ENCODE measurements at places on chromosomes 5 and 9. TPM values are rescaled to one million over a fixed set of nuclear protein-coding genes. Genes with fewer than 3 reads are reported as not detected.

DNA sequence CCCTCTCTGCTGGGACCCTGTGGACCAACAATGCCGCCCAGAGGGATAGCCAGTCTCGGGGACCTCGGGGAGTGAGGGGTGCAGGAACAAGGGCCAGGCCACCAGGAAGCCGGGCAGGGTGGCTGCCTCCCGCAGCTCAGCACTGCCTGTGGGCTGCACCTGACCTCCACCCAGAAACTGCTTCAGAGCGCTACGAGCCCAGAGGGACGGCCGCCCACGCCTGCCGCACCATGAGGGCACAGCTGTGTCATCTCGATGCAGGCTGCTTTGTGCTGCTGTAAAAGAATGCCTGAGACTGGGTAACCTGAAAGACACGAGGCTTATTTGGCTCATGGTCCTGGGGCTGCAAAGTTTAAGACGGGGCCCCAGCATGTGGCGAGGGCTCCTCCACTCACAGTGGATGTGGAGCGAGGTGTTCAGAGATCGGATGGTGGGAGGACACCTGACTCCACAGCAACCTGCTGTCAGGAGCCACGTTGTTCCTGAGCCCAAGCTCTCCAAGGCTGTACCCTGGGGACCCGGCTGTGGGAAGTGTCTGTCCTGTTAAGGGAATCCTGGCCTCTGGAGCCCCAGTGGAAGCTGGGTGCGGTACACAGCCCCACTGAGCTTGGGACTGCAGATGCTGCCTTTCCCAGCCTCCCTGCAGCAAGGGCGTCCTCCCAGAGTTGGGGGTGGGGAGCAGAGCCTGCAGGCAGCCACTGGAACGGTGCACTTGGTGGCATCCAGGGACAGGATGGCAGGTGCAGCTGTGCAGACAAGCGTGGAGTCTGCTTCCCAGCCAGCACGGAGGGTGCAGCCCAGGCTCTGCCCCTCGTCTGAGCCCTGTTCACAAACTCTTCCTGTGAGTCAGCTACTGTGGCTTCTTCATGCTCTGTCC is 11.8 kb upstream of the ZDHHC11 start:
- H3K27me3 ChIP-seq: no peaks in the 10 kb centered on the region
- no peak overlapping the region for H3K4me3 ChIP-seq
- no peaks in the 10 kb centered on the region for H3K4me1 ChIP-seq
- H3K36me3 ChIP-seq: peaks cover 70% of the 10 kb centered on the region

GRCh38 chr5:102153003-102153759 is 142.9 kb downstream of the SLCO4C1 start:
- no peaks in the 10 kb centered on the region for H3K27me3 ChIP-seq
- no peaks in the 10 kb centered on the region for H3K36me3 ChIP-seq
- no peak overlapping the region for H3K4me3 ChIP-seq
- no peak for DNase-seq
- no peak overlapping the region for H3K27ac ChIP-seq

GRCh38 chr5:107776506-107776905 is 105.8 kb upstream of the EFNA5 start:
- H3K27ac ChIP-seq: no peak overlapping the region
- no peak overlapping the region for H3K4me3 ChIP-seq
- no peak for DNase-seq
- H3K4me1 ChIP-seq: no peaks in the 10 kb centered on the region
- no peaks in the 10 kb centered on the region for H3K27me3 ChIP-seq
- no peaks in the 10 kb centered on the region for H3K36me3 ChIP-seq

- DNase-seq: no peak
- H3K36me3 ChIP-seq: peaks cover 14% of the 10 kb centered on the region
- no peak overlapping the region for H3K4me3 ChIP-seq
- peak overlapping the region; percentile 42 for H3K27ac ChIP-seq
- H3K27me3 ChIP-seq: no peaks in the 10 kb centered on the region
- H3K4me1 ChIP-seq: peaks cover 15% of the 10 kb centered on the region
Measured at GRCh38 chr9:76180541-76180940, 213.7 kb downstream of the RFK start.

DNA sequence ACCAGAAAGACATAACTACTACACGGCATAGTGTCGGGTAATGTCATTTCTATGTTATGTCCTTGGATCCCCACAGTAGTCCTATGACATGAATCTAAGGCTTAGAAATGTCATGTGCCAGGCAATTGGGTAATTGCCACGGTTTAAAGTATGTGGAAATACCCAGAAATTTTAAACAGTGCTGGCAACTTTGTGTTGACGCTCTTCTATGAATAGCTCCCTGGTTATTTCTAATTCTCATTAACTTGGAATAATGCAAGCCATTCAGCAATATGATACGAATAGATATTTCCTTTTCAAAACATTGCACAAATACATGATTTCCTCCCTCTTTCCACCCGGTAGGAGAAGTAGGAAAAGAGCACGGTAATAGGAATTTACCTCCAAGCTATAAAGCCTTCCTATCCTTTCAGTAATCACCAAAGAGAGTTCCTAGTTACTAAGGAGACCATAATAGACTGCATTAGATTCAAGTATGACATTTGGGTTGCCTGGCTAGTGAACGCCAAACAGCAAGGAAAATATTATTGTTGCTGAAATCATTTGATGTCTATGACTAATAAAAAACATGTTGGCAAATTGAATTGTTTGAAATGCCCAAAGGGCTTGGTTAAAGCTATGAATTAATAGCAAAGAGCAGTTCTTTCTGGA is 168.4 kb downstream of the CCDC192 start:
- H3K4me3 ChIP-seq: no peak overlapping the region
- no peaks in the 10 kb centered on the region for H3K36me3 ChIP-seq
- H3K27me3 ChIP-seq: no peaks in the 10 kb centered on the region
- no peak for DNase-seq
- H3K27ac ChIP-seq: no peak overlapping the region

DNA sequence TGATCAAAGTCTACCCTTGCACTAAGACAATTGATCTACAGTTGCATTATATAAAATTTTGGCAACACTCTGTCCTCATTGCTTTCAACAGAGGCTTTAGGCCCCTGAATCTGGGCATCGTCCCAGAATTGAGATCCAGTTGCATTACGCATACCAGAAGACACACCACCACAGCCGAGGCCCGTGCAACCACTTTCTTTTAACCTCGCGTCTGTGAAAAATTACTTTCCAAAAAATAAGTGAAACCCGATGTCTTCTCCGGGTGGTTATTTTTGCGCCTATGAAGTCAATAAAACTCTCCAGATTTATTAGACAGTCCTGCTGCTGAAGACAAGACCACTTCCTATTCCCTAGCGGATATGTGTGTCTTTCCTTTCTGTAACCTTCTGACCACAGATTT is 52.1 kb upstream of the NFIB start:
- H3K4me3 ChIP-seq: no peak overlapping the region
- H3K4me1 ChIP-seq: peaks cover 5% of the 10 kb centered on the region
- no peaks in the 10 kb centered on the region for H3K36me3 ChIP-seq
- H3K27ac ChIP-seq: no peak overlapping the region
- DNase-seq: peak; percentile 48
- H3K27me3 ChIP-seq: no peaks in the 10 kb centered on the region

- H3K27ac ChIP-seq: no peak overlapping the region
- H3K4me1 ChIP-seq: no peaks in the 10 kb centered on the region
- H3K4me3 ChIP-seq: no peak overlapping the region
- H3K27me3 ChIP-seq: peaks cover 87% of the 10 kb centered on the region
Measured at GRCh38 chr5:141868541-141868940, 9.7 kb downstream of the PCDH1 start.

GRCh38 chr5:34822956-34823715 is 15.8 kb upstream of the TTC23L start:
- H3K4me1 ChIP-seq: no peaks in the 10 kb centered on the region
- no peak overlapping the region for H3K27ac ChIP-seq
- H3K36me3 ChIP-seq: peaks cover 15% of the 10 kb centered on the region
- no peak overlapping the region for H3K4me3 ChIP-seq

GRCh38 chr9:113183956-113184488 is 33.2 kb downstream of the SLC31A2 start:
- DNase-seq: no peak
- no peak overlapping the region for H3K27ac ChIP-seq
- no peak overlapping the region for H3K4me3 ChIP-seq
- peaks cover 19% of the 10 kb centered on the region for H3K4me1 ChIP-seq
- no peaks in the 10 kb centered on the region for H3K27me3 ChIP-seq

- no peak overlapping the region for H3K27ac ChIP-seq
- H3K36me3 ChIP-seq: 0 out of 2 replicates have a peak, but pooled peaks cover 5% of the 10 kb centered on the region
- no peak overlapping the region for H3K4me3 ChIP-seq
- H3K4me1 ChIP-seq: peaks cover 8% of the 10 kb centered on the region
- no peaks in the 10 kb centered on the region for H3K27me3 ChIP-seq
- no peak for DNase-seq
Measured at GRCh38 chr9:106310782-106311181, 552.2 kb upstream of the ZNF462 start.

DNA sequence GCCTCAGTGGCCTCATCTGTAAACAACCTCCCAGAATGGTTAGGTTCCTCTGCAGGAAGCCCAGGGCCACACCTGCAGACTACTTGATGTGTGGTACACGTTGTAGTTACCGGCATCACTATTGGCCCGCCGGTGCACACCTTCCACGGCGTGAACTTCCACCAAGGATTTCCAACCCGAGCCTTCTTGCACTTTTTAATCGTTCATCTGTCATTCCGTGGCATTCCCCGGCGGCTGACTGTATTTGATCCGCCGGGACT is 5.3 kb upstream of the TRIM41 start:
- DNase-seq: no peak
- no peaks in the 10 kb centered on the region for H3K27me3 ChIP-seq
- no peaks in the 10 kb centered on the region for H3K36me3 ChIP-seq
- H3K4me1 ChIP-seq: peaks cover 24% of the 10 kb centered on the region
- no peak overlapping the region for H3K27ac ChIP-seq
- H3K4me3 ChIP-seq: peak overlapping the region; percentile 28

- DNase-seq: no peak
- H3K36me3 ChIP-seq: no peaks in the 10 kb centered on the region
- H3K27me3 ChIP-seq: 0 out of 2 replicates have a peak, but pooled peaks cover 3% of the 10 kb centered on the region
- H3K4me1 ChIP-seq: no peaks in the 10 kb centered on the region
- no peak overlapping the region for H3K27ac ChIP-seq
Measured at GRCh38 chr5:142046191-142046590, 33.4 kb upstream of the GNPDA1 start.

- no peaks in the 10 kb centered on the region for H3K36me3 ChIP-seq
- DNase-seq: no peak
- no peaks in the 10 kb centered on the region for H3K27me3 ChIP-seq
- H3K4me3 ChIP-seq: no peak overlapping the region
Measured at GRCh38 chr5:84715686-84716085, 331.0 kb upstream of the EDIL3 start.

- H3K4me3 ChIP-seq: no peak overlapping the region
- H3K27me3 ChIP-seq: 0 out of 2 replicates have a peak, but pooled peaks cover 3% of the 10 kb centered on the region
- H3K4me1 ChIP-seq: peaks cover 69% of the 10 kb centered on the region
- DNase-seq: peak; percentile 82
- H3K36me3 ChIP-seq: no peaks in the 10 kb centered on the region
Measured at GRCh38 chr9:126373241-126373640, 46.6 kb downstream of the MVB12B start.

DNA sequence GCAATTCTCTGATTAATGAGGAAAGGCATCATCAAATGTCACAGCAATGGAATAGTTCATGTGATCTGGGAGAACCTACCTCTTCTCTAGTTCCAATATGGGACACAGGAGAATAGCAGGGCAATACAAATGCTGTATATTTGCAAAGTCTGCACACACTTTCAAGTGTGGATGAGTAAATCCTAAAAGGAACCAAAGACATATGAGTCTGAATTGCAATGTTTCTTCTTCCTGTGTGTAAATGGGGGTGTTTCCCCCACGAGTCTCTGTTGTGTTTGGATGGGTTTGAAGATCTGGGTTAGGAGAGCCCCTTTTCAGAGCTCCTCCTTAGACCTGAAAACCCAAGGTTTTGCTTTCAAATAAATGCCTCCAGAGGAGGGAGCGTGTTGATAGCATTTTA is 26.9 kb downstream of the SLC46A2 start:
- no peak overlapping the region for H3K4me3 ChIP-seq
- DNase-seq: no peak
- no peak overlapping the region for H3K27ac ChIP-seq

DNA sequence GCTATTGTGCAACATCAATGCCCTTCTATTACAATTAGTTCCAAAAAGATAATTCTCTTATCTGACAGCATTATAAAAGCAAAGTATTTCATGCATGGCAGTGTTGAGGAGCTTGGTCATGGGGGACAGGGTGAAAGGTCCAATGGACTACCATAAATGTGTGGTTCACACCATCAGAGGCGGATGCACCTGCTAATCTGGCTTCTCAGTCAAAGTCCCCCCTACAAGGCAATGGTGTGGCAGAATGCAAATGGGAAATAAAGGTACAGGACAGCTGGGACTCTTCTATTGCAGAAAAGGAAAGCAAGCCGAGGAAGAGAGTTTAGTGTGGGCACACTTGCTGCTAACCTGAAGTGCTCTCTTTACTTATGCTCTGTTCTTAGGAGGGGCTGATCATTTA is 369.1 kb downstream of the NDUFS4 start:
- 0 out of 2 replicates have a peak, but pooled peaks cover 5% of the 10 kb centered on the region for H3K4me1 ChIP-seq
- no peak overlapping the region for H3K27ac ChIP-seq
- no peak for DNase-seq
- H3K4me3 ChIP-seq: no peak overlapping the region

GRCh38 chr5:156142867-156143266 is 184.1 kb upstream of the SGCD start:
- DNase-seq: no peak
- no peak overlapping the region for H3K4me3 ChIP-seq
- no peaks in the 10 kb centered on the region for H3K4me1 ChIP-seq
- no peaks in the 10 kb centered on the region for H3K36me3 ChIP-seq
- no peaks in the 10 kb centered on the region for H3K27me3 ChIP-seq

- no peaks in the 10 kb centered on the region for H3K4me1 ChIP-seq
- no peaks in the 10 kb centered on the region for H3K36me3 ChIP-seq
- no peaks in the 10 kb centered on the region for H3K27me3 ChIP-seq
- no peak for DNase-seq
- no peak overlapping the region for H3K4me3 ChIP-seq
- H3K27ac ChIP-seq: no peak overlapping the region
Measured at GRCh38 chr9:13847270-13847669, 466.7 kb downstream of the NFIB start.

ASB6 gene
- total RNA-seq: 14.5 TPM

TEK gene
- 4.0 TPM for total RNA-seq

GABRP gene
- not detected for total RNA-seq

SYK gene
- total RNA-seq: not detected

SV2C gene
- not detected for total RNA-seq

SIT1 gene
- not detected for total RNA-seq

TLR4 gene
- 19.5 TPM for total RNA-seq

BRINP1 gene
- total RNA-seq: not detected

CFAP77 gene
- not detected for total RNA-seq

PCDHB4 gene
- not detected for total RNA-seq

NDUFB6 gene
- 70.3 TPM for total RNA-seq

ZNF454 gene
- total RNA-seq: not detected

GBA2 gene
- total RNA-seq: 15.5 TPM

All from SJSA1 (cell line).